GM23248 (cell line): ENCODE measurements at places on chromosomes 11 and 22.

DNA sequence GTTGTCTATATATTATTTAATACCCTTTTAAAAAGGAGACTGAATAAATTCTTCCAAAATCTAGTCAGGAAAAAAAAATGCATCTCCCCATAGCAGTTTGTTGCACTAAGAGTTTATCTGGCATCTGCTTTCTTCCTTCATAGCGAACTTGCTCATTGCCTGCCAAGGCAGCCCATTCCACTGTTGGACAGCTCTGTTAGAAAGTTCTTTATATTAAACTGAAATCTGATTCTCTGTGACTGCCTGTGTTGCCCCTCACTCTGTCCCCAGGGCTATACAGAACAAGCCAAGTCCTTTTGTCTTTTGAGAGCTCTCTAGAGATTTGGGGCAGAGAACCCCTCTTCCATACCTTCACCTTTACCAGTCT is 3.3 kb upstream of the CHRDL2 start:
- no peak for DNase-seq

DNA sequence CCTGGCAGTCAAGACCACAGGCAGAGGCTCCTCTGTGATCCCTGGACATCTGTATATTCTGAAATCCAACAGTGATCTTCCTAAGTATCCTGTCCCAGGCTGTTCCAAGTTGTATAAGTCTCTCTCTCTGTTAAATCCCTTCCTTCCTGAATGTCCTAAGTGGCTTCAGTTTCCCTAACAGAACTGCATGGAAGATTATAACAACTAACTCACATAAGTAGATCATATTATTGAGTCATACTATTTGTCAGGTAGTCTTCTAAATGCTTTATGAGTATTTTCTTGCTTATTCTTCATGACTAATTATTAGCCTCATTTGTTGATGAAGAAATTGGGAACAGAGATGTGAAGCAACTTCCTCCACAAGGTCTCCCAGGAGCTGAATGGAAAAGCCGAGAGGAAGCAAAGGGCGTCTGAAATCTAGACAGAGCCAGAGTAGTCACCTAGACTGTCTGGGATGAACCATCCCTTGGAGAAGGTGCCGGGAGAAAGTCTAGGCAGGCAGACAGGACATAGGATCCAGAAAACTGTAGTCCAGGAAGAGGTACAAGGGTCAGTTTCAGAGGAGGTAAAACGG is 93.2 kb upstream of the FAT3 start:
- peak; percentile 74 for DNase-seq

- DNase-seq = no peak
Observed at GRCh38 chr22:23847310-23847920, 8.6 kb upstream of the DERL3 start.

DNA sequence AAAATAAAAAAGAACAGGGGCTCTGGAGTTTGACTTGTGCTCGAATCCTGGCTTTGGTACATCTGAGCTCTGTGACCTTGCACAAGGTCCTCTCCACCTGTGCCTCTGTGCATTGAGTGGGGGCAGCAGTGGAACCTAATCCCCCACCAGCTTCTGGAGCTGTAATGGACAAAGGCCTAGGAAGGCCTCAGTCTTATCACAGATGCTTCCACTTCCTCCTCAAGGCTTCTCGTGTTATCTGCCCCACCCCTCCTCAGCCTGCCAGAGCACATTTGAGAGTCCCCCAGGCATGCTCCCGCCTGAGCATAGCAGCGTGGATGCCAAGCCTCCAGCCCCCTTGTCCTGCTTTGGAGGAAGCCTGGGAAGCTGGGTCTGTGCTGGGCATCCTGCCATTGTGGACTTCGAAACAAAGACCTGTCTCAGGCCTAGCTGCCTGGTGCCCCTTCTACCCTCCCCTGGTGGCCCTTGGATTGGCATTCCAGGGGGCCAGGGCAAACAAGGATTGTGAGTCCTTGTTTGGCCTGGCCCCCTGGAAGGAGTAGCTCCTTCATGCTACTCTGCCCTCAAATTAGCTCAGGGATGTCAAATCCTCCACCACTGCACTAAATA is 15.0 kb downstream of the SLC35E4 start:
- DNase-seq = no peak

DNA sequence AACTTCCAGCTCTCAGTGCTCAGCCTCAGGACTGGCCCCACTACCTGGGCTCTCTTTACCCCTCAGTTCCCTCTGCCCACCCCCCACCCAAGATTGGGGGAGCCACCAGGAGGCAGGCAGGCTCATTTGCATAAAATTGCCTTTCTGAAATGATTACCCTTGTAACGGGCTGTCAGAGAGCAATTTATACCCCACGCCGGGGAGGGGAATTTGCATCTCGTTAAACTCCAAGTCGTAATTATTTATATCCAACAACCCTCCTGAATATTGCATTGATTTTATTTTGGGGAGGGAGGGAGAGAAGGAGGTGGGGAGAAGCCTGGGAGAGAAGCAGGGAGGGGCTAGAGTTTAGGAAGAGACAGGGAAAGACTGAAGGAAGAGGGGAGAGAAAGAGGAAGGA is 8.3 kb downstream of the NRXN2 start:
- DNase-seq = no peak

DNA sequence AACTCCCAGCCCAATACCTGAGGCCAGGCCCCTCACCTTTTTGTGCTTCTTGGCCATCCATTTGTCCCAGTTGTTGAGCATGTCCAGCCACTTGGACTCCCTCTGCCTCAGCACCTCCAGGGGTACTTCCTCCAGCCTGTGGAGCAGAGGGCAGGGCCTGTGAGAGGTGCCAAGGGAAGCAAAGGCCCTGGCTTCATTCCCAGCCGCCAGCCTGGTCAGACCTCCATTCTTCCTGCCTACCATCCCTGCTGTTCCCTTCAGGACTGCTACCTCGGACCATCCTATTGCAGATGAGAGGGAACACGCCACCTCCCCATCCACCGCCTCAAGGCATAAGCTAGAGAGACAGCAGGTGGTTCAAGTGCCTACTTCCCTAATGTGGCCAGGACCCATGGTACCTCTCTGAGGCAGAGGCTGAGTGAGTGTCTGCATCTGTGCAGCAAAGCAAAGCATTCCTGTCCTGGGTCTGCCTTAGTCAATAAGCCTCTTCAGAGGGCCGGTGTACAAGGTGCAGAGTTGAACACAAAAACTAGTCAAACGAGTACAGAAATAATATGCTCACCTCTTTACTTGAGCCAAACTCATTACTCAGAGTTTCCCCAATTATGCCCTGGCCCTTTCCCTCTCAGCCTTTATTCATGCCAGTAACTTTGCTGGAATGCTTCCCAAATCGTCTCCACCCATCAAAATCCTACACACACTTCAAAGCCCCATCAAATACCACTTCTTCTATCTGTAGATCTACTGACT is 15.4 kb upstream of the CASTOR1 start:
- DNase-seq = peak; percentile 72

GRCh38 chr22:40635940-40636379 is 559 bp downstream of the MRTFA start:
- DNase-seq = peak; percentile 34
